ENCODE measurements at places on chromosomes 11 and 22.

GRCh38 chr11:46327829-46328228 is 19.4 kb upstream of the DGKZ start:
- no peak for DNase-seq

DNA sequence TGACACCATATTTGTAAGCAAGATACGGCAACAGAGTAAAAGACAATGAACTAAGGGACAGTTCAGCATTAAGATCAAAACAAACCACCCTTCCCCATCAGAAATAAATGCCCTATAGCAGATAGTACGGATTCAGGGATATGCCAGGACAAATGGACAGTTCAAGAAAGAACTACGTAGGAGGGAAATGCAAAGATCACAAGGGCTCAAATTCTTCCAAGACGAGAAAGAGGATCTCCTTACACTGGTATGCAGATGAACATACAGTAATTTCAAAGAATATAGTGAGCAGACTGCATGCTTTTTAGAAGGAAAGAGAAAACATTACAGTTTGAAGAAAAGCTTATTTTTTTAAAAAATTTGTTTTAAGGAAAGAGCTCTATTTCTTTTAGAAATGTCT is 124.7 kb upstream of the APOA1 start:
- no peak for DNase-seq

GRCh38 chr11:110298301-110298765 is 1.9 kb upstream of the RDX start:
- no peak for DNase-seq

DNA sequence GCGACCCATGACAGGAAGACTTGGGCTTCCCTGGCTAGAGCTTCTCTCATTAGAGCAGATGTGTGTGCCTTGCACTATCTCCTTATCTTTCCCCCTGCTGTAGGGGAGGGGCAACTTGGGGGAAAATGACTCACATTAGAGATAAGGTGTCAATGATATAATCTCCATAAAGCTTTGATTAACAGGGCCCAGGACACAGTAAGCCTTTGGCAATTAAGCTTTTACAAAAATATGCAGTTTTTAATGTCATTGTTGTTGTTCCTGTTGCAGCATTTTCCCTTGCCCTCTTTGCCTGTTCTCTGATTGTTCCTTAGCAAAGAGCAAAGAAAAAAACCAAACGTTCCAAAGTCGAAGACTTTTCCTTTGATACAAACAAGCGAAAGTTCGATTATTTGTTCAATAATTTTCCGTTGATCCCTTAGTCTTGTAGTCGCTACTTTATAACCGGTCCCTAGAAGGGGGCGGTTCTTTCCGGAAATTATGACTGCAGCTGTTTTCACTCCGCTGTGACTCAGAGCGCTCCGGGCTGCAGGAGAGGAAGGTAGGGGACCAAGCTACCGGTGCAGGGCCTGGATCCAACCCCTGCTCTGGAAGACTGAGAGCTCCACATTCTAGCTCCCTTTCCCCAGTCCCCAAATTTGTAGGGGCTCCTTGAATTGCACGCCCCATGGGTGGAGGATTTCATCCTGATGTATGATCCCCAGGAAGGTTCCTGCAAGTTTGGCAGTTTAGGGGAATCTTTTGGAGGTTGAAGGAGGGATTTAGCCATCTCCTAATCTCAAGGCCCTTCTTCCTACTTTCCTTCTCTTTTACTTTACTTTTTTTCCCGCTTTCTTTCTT is at the start of gene VWA5A:
VWA5A (plus strand) TSS at position 509 of the 840 bp plus-strand sequence. CDS start 2,062 bp downstream, outside the sequence.
- DNase-seq = peak; percentile 29

DNA sequence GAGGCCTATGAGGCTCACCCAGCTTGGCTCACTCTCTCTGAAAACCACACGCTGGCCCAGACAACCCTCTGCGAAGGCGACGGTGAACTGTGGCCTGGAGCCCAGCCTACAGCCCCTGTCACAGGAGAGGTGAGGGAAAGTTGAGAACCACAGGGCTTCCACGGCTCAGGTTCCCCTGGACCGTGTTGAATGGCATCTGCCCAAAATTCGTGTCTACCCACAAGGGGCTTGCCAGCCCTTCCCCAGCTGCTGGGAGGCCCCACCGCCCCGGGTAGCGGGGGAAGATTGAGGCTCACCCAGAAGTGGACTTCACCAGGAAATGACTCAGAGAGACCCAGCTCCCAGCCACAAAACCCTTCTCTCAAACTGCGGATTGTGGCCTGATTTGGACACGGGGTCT is 197.1 kb downstream of the CTTN start:
- DNase-seq = no peak

DNA sequence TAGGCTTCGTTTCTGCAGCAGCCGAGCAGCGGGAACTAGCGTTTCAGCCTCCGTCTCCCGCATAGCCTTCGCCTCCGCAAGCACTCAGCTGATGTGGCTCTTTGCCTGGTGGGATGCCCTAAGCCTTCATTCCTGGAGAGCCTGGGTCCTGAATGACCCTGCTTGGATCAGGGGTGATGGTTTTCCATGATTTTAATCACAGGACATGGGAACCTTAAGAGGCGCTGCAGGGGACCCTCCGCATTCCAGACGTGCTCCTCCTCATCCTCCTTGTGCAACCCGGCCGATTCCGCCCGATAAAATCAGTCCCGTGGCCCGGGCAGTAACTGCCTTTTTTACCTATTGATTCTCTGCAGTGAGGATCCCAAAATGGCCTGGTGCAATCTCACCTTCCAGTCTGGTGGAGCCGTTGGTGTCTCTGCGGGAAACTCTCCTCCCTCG is 8.2 kb downstream of the C11orf21 start:
- DNase-seq = peak; percentile 56

Measured in posterior cingulate gyrus (tissue), 11 donors.